ENCODE measurements at places on chromosomes 7 and 10.

DNA sequence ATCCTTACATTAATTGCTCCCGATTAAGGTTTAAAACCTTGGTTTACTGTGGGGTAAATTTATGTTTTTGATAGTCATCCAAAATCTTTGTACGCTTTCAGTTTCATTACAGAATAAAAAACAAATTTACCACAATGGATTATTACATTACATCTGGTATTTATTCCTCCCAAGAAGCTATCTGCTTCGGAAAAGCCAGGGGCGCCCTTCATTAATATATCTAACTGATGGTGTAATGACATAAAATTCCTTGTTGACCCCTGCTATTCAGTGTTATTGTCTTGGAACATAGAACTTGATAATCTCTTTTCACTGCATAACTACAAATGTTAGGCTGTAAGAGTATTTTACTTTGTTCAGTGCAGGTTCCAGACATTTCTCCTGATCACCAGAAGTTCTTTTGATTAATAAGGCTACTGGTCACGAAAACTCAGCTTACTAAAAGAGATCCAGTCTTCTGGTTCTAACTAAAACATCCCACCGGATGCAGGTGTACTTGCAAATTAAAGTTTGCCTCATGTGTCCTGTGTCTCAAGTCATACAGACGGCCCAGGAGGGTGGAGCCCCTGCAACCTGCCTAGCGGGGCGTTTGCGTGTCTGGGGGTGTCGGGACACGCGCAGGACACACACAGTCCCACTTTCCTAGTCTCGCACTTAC is 581 bp upstream of the GLCCI1 start:
- no peak for DNase-seq

DNA sequence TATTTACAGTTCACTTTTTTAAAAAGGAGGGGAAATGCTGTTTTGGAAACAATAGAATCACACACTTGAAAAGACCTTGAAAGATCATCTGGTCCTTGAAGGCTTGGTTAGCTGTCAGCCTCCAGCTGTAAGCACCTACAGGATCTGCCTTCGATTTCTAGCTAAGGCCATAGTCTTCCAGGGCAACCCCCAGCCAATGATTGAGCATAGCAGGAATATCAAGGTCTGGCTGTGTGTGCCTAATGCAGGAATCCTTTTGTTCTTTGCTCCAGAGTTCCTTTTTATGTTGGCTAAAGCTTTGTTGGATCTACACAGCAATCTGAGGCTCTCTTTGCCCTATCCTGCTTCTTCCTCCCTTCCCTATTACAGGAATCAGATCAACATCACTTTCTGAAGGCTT is 5.2 kb upstream of the YAE1 start:
- DNase-seq = no peak

DNA sequence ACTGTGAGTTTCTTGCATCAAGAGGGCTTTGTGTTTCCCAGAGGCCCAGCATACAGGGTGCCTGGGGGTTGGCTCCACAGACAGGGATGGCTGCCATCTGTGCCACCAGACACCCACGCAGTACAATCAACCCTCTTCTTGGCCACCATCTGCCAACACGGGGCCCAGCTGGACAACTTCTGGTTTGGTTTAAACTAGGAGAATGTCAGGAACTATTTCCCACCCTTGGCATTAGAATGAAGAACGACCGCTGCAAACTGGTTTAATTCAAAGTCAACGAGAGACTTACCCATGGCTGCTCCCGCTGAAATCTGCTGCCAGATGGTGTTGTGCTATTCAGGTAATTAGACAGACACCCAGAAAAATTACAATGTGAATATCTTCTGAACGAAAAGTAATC is 27.8 kb downstream of the NMT2 start:
- DNase-seq = no peak

DNA sequence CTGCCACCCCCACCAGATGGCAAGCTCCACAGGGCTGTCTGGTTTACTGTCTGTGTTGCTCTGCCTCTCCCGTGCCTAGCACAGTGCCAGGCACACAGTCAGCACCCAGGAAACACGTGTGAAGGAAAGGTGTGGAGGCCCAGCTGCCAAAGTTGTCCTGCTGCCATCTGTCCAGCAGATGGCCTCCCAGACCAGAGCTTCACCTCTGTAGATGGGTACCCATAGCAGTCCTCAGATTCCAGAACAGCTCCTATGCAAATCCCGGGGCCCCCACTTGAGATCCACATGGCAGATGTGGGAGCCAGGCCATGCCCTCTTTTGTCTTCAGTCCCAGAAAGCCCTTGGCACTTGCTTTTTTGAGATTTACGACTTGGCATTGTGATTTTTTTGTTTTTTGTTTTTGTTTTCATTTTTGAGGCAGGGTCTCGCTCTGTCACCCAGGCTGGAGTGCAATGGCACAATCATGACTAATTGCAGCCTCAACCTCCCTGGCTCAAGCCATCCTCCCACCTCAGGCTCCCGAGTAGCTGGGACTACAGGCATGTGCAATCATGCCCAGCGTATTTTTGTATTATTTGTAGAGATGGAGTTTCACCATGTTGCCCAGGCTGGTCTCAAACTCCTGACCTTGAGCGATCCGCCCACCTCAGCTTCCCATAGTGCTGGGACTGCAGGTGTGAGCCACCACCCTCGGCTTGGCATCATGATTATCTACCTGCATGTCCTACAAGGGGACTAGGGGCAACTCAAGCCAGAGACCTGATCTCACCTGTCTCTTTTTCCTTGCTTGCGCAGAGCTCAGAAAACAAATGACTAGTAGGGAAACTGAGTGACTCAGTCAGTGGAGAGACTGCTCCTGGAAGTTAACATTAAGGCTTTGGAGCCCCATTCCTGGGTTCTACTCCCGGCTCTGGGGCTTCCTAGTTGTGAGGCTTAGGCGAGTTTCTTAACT is 16.9 kb upstream of the PALD1 start:
- no peak for DNase-seq

DNA sequence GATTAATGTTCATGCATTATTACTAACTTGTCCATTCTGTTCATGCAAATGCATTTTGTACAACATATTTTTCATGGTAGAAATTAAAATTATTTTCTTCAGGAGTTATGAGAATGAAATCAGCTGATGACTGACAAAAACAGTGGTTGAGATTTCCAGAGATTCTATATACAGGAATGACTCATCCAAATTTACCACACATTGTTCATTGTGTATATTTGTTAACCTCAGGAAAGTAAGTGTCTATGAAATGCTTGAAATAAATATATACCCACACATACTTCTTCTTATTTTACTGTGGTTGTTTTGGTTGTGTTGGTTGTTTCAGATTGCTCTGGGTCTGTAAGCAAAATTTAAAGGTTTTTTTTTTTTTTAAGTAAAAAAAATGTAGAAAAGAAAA is 108.1 kb upstream of the SP8 start:
- no peak for DNase-seq

DNA sequence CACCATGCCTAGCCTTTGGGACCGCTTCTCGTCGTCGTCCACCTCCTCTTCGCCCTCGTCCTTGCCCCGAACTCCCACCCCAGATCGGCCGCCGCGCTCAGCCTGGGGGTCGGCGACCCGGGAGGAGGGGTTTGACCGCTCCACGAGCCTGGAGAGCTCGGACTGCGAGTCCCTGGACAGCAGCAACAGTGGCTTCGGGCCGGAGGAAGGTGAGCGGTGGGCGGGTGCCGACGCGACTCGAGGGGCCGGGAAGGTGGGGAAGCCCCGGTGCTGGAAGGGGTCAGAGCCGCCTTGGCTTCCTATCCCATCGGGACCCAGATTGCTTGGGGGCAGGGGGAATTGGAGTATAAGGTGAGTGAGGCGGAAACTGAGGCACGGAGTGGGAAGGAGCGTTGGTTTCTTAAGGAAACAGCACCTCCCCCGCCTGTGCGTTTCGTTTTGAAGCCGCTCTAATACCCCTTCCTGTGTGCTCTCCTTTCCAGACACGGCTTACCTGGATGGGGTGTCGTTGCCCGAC is 547 bp downstream of the DDIT4 start:
- DNase-seq = no peak

DNA sequence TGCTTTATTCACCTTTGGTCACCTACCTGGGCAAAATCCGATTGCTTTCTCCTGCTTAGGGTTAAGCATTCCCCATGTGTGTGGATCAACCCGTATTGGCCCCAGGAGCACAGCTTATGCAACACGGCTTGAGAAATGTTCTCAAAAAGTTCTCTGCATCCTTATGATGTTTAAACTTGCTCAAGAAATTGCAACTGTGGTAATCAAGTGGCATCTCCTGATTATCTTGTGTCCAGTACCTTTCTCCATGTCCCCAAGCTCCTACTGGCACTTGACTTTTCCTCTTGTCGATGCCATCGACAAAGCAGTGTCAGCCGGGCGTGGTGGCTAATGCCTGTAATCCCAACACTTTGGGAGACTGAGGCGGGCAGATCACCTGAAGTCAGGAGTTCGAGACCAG is 4.7 kb upstream of the PKD2L1 start:
- DNase-seq = no peak

GRCh38 chr7:29844559-29844958 is 38.3 kb downstream of the WIPF3 start:
- no peak for DNase-seq

- no peak for DNase-seq
These were observed 38.1 kb upstream of the FAM20C start for GRCh38 chr7:154096-154799.

- no peak for DNase-seq
These were observed 24.1 kb upstream of the CRHR2 start for GRCh38 chr7:30706316-30706715.

DNA sequence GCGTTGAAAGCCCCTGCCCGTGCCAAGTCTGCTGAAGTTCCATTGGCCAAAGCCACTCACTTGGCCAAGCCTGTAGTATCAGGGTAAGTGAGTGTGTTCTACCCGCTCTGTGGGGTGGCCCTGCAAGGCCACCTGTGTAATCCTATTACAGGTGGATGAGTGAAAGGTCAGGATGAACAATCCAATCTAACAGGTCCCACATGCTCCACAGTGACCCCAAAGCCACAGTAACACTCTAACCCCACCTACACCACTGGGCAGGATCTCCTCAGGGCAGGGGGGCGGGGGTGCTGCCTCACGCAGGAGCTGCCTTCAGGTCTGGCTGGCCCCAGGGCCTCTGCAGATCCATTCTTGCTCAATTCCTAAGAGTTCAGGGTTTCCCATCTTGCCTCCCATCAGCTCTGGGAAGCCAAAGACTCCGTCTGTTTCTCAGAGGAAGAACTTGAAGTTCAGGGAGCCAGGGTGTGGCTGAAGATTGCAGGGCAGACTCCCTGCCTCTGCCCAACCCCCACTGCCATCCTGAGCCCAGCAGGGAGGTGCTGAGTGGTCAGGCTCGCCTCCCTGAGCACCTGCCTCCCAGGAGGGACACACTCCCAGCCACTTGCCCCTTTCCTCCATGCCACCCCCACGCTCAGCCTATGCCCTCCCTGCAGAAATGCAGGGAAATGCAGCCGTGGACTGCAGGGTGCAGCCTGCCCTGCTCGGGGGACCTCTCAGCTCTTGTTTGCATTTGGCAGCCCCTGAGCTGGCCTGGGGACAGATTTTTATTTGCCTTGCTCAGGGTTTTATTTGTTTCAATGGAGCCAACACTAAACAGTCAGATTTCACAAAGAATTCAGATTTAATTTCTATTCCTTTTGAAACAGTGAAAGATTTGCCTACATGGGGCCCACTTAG is 9.8 kb upstream of the COMTD1 start:
- no peak for DNase-seq

GRCh38 chr10:15719899-15720634 is at the start of gene ITGA8:
TSS of gene ITGA8 (minus strand) at chr10:15719922. CDS start at chr10:15719771, 151 bp downstream.
- no peak for DNase-seq

DNA sequence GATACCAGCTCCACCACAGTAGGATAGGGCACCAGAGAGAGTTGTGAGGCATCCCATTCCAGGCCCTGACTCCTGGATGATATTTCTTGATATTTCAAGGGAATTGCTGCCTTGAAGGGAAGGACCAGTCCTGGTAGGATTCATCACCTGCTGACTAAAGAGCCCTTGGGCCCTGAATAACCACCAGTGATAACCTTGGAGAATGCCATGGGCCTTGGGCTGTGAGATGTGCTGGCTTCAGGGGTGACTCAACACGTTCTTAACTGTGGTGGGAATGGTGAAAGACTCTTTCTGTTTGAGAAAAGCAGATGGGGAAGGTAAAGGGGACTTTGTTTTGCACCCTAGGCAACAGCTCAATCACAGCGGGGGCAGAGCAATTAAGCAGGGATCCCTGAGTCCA is 21.4 kb upstream of the ASZ1 start:
- DNase-seq = no peak

DNA sequence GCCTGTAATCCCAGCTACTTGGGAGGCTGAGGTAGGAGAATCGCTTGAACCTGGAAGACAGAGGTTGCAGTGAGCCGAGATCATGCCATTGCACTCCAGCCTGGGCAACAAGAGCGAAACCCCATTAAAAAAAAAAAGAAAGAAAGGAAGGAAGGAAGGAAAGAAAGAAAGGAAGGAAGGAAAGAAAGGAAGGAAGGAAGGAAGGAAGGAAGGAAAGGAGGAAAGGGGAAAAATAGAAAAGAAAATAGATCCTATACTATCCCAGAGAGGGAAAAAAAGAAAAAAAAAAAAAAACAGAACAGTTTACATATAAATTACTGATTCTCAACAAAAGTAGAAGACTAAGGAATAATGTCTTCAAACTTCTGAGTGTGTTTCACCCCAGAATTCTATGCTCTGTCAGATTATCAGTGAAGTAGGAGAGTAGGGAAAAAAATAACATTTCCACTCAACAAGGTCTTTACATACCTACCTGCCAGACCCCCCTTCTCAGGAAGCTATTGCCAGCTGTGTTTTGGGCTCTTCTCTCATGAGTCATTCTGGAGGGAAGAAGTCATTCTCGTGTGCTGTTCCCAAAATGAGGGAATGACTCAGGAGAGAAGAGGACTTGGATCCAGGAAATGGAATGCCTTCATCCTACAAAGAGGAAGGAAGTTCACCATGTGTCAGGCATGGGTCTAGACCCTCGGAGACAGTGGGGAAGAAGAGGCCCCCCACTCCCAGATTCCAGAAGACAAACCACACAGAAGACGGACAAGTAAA is 20.9 kb downstream of the RGS10 start:
- no peak for DNase-seq

GRCh38 chr10:9877978-9878377 is 1139.7 kb upstream of the CELF2 start:
- DNase-seq = no peak

GRCh38 chr7:52936750-52937149 is 98.7 kb upstream of the POM121L12 start:
- DNase-seq = no peak

GRCh38 chr7:74182453-74183090 is 8.4 kb downstream of the EIF4H start:
- no peak for DNase-seq

DNA sequence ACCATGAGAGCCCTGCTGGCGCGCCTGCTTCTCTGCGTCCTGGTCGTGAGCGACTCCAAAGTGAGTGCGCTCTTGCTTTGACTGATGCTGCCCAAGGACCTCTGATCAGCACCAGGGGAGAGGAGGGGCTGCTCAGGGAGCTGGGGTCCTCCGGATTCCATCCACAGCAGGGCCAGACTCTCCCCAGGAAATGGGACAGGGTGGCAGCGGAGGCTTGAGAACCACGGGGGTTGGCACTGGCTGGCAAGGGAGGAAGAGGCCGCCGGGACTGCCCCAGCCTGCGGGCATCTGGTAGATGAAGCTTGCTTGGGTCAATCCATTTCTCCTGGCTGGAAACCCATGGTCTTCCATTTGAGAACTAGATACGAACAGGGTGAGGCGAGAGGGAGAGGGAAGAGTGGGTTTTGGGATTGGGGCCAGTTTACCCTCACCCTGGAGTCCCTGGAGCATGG is 647 bp downstream of the PLAU start:
- no peak for DNase-seq
